ENCODE measurements at places on chromosomes 1 and 21.

GRCh38 chr1:160244209-160244608 lies 18.1 kb downstream of the DCAF8 start:
- DNase-seq = no peak

GRCh38 chr1:26949926-26950319 lies 10.3 kb downstream of the KDF1 start:
- no peak for DNase-seq

GRCh38 chr21:39000496-39000895 lies 182.8 kb downstream of the PSMG1 start:
- DNase-seq = no peak

GRCh38 chr1:218620956-218621355 lies 275.8 kb downstream of the TGFB2 start:
- DNase-seq = no peak

DNA sequence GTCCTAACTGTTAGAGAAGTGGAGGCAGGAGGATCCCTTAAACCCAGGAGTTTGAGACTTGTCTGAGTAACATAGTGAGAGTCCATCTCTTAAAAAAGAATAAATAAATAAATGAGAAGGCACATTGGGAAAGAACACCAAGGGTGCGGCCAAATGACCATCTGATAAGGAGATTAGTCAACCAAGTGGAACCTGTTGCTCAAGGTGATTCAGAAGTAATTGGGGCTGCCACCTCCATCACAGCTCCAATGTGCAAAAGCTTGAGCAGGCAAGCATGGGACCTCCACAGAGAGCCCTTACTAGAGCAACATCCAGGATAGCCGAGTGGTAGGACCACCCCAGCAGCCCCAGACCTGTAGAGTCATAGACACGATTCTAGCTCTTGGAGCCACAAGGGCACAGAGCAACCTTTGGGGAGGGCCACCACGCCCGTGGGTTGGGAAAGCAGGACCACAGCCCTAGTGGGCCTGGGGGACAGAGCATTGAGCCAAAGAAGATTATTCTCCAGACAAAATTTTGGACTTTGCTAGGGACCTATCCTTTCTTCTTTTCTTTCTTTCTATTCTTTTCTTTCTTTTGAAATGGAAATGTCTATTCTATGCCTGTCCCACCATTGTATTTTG lies 40.9 kb downstream of the KCNK1 start:
- no peak for DNase-seq

- no peak for DNase-seq
Measured at GRCh38 chr1:54273092-54273794, 73.3 kb downstream of the MRPL37 start.

DNA sequence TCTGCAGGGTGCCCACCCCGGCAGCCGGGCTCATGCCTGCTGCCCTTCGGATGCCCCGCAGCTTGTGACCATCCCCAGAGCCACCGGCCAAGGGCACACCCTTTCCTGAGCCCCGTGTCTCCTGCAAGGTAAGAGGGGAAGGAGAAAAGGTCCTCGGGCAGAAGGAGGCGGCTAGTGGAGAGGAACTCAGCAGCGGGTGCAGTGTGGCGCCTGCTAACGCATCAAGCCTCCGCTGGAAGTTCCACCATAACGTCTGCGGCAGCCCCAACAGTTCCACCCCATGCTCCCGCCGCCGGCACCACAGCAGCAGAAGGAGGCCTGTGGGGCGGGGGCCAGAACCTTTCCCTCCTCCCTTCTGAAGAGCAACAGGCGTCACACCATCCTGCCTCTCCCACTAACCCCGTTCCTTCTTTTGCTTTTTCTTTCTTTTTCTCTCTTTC lies 990 bp downstream of the VWA5B1 start:
- no peak for DNase-seq

DNA sequence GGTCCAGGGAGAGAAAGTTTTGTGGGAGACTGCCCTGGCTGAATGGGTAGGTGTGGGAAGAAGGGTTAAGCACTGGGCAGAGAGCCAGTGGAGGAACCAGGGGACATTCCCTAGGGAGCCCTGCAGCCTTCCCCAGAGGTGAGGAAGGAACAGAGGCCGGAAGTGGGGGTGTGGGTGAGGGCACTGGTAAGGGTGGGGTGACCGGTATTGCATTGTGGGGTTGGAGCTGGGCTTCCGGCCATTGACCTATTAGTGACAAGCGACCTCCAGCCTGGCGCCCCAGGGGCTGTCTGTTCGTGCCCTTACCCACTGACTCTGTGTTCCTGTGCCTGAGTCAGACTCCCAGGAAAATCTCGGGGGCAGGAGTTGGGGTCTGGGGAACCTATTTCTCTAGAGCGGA lies 3.5 kb upstream of the TSPAN1 start:
- DNase-seq = no peak

GRCh38 chr1:43853161-43853921 lies 80.3 kb upstream of the ARTN start:
- DNase-seq = peak; percentile 97

DNA sequence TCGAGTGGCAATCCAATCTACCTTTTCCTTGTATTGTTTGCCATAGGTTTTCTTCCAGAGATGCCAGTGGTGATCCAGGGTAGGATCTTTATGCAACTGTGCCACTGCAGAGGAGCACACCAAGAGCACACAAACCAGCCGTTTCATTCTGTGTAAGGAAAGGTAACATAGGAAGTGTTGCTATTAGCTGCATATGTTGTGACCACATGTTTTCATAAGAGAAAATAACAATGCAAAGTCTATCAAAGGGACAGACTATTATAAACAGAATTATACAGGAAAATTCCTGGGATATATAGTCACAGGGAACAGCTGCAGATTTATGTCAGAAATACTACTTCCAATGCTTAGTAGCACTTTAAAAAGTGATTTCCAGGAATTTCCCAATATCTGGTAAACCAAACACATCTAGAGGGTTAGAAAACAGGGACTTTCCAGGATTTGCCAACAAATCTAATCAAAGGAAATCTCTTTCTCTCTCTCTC lies 919 bp downstream of the CTSS start:
- peak; percentile 4 for DNase-seq

DNA sequence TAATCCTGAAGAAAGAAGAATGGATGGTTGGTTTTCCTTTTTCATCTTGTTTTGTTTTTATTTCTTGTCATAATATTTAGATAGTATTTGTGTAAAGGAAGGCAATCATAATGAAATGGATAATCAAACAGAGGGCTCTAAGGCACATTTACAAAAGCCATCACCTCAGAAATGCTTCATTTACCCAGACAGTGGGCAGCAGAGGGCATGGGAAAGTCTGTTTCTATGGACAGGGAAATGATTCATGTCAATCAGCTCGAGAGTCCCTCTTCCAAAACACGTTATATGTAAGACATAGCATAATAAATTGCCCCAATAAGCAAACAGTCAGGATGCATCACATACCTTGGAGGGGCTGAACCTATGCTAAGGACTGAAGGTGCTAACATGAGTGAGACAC lies 426.1 kb downstream of the PLPP3 start:
- DNase-seq = no peak

DNA sequence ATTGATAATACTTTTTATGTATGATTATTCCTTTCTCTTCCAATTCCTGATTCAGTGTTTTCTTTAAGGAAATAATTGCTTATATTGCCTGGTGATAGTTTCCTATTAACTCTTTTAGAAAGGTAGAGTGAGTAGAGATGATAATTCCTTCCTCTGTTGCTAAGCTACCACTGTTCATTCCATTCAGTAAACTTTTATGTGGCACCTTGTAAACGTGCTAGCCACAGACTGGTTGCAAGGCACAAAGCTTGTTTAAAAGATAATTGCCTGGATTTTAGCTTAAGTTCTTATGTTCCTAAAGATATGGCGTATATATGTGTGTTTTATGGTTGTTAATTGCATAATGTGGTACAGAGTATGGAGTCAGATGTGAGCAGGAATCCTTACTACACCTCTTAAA lies 3.2 kb downstream of the ZFYVE9 start:
- no peak for DNase-seq

DNA sequence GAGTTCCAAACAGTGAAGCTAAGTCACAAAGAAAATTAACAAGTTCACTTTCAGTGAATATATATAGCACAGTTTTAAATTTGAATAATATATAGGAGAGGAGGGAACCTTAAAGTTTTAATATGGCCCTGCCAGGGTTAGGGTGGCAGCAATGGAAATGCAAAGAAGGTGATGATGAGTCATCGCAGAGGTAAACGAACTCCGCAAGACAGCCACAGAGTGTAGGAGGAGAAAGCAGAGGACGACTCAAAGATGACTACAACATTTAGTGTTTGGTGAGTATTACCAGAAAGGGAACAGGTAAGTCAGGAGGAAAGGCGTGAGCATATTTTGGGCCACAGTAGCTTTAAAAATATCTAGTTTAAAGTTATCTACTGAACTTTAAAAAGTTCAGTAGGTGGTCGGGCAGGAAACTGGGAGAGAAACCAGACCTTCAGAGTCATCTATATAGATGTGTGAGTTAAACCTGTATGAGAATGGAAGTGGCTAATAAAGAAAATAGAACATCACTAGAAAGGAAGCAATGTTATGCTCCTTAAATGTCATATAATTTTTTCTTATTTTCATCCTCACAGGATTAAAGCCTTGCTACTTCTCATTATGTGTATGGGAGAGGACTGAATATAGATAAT lies 75.7 kb downstream of the UCHL5 start:
- DNase-seq = no peak

DNA sequence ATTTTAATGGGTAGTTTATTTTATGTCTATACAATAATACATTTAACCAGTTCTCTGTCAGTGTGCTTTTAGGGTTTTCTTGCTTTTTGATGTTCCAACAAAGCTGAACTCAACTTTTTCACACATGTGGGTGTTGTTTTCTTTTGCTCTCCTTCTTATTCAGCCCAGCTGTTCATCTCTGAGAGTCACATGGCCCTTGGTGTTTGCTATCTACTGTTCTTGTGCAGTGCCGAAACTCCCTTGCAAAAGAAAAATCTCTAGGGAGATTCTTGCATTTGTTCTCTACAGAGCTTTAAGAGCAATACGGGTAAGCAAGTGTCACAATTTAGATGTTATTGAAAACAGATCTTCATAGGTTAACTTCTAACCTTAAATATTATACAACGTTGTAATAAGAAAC lies 281.1 kb upstream of the CXADR start:
- DNase-seq = no peak

DNA sequence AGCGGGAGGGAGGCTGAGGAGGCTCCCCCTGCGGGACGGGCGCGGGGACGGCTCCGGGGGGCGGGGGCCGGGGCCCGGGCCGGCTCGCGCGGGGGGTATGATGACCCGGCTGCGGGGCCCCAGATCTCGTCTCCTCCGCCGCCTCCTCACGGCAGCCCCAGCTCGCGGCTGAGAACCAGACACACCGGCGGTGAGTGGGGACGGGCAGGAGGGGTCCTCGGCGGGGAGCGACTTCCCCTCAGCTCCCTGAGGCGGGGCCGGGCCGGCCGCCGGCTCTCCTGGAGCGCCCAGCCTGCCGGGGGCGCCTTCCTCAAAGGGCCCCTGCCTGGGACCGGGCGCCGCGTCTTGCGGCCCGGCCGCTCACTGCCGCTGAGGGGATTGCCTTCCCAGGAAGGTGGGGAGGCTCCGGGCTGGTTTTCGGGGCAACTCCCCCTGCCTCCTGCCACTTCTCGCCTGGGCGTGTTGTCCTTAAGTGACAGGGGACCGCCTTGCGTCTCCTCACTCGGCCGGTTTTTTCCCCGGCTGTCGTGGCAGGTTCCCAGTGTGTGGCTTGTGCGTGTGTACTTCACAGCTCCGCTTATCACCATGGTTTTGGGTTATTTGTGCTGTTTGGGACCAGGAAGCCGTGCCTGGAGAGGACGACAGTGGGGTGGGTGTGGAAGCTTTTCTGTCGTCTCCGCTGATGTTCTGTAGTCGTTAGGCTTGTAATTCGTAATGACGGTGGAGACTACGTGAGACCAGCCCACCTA lies 800 bp downstream of the HIPK1 start:
- DNase-seq = no peak

- DNase-seq = no peak
Measured at GRCh38 chr1:76477156-76477555, 390.1 kb upstream of the ST6GALNAC5 start.

GRCh38 chr1:45543581-45544417 lies 6.8 kb upstream of the AKR1A1 start:
- peak; percentile 87 for DNase-seq

DNA sequence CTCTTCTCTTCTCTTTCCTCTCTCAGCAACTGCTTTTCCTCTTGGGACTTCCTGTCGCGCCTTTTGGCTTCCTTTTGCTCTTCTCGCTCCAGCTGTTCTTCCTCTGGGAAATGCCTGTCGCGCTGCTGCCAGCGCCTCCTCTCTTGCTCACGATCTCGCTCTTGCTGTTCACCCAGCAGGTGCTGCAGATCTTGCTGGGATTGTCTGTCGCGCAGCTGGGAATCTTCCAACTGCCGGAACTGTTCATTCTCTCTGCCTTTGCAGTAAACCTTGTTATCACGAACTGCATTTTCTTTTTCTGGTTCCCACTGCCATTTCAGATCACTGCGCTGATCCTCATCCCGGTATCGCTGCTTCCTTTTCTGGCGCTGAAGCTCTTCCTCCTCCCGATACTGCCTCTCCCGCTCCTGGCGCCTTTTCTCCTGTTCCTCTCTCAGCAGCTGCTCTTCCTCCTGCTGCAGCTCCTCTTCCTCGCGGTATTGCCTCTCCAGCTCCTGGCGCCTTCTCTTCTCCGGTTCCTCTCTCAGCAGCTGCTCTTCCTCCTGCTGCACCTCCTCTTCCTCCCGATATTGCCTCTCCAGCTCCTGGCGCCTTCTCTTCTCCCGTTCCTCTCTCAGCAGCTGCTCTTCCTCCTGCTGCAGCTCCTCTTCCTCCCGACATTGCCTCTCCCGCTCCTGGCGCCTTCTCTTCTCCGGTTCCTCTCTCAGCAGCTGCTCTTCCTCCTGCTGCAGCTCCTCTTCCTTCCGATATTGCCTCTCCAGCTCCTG lies 5.8 kb downstream of the TCHH start:
- no peak for DNase-seq

DNA sequence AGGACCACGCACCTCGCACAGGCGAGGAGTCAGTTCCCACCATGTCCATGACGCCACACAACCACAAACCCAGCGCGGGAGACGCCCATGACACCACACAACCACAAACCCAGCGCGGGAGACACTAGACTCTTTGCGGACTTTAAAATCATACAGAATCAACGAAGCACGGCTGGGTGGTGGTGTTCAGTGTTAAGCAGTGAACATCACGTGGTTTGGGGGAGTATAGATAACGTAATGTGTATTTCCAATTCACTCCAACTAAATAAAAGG lies 19.2 kb downstream of the PTTG1IP start:
- DNase-seq = peak; percentile 77

- peak; percentile 14 for DNase-seq
Measured at GRCh38 chr1:28580722-28581530, 11.1 kb upstream of the RAB42 start.

- no peak for DNase-seq
Measured at GRCh38 chr1:8625981-8626898, 191.2 kb downstream of the RERE start.

DNA sequence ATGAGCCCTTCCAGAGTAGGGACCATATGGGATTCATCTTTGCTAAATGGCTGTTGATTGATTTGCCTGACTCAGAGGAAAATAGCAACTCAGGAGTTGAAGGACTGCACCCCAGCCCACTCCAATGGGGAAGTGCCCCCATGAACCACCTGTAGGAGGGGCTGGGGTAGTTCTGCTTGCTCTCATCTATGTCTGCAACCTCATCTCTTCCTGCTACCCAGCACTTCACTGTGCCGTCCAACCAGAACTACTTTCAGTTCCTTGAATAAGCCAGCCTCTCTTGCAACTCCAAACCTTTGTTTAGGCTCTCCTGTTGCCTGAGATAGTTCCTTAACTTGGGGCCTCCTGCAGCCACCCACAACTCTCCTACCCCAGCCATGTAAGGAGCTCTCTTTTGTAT lies 26.6 kb downstream of the BEND5 start:
- DNase-seq = no peak

All from GF-D8 (cell line).